ENCODE measurements at places on chromosomes 16 and 17.

GRCh38 chr17:31310260-31310659, 3.6 kb downstream of the EVI2B start:
- no peak for DNase-seq

GRCh38 chr16:2170080-2170479, 14.5 kb downstream of the TRAF7 start:
- no peak for DNase-seq

- DNase-seq, result no peak
Observed at GRCh38 chr16:79067600-79067999, 532.9 kb downstream of the MAF start.

- DNase-seq, result no peak
Observed at GRCh38 chr16:77585379-77586251, 136.7 kb upstream of the NUDT7 start.

- no peak for DNase-seq
Observed at GRCh38 chr17:36057911-36058310, 6.2 kb upstream of the CCL18 start.

DNA sequence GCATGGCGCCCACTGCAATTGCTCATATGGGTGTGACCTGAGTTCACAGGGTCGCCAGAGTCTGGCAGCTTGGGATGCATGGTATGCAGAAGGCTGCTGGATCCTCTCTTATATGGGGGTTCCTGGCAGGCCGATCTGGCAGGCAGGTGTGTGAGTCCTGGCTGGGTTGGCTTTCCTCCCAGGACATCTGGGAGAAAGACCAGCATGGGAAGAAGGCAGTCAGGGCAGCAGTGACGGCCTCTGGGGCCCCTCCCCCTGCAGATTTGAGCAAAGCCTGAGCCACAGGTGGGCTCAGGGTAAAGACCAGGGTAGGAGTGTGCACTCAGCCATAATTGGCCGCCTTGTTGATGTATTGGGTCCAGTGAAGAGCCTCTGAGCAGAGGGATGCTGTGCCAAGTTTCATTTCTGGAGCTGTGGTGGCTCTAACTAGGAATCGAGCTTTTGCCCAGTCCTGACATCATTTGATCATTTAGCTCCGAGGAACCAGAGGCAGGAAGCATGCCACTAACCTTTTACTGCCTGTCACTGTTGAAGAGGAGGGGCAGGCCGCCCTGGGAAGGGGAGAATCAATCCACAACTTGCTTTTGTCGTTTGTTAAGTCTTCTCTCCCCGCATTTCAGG, 174.3 kb downstream of the CCDC182 start:
- DNase-seq, result peak; percentile 44

GRCh38 chr17:600576-601243, 113.9 kb downstream of the VPS53 start:
- DNase-seq, result no peak

GRCh38 chr16:54462151-54462651, 175.6 kb upstream of the IRX3 start:
- no peak for DNase-seq

- DNase-seq, result no peak
Observed at GRCh38 chr17:69945698-69946185, 129.3 kb upstream of the KCNJ16 start.

DNA sequence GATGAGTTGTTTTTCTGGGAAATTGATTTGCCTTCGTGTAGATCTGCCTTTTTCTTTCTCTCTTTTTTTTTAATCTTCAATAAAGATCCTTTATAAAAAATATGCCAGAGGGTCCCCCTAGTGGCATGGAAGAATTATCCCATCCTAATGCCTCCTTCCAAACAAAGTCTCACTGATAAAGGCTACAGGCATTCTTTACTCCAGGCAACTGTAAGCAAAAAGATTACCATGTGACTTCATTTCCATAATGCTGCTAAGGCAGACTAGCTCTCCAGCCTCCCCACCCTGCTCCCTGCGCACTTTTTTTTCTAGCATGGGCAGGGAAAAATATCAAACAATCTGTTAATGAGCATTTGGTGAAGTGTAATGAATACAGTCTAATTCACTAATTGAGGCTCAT, 220.2 kb upstream of the CDH8 start:
- no peak for DNase-seq

- DNase-seq, result no peak
Observed at GRCh38 chr16:58767581-58767980, 33.5 kb upstream of the GOT2 start.

DNA sequence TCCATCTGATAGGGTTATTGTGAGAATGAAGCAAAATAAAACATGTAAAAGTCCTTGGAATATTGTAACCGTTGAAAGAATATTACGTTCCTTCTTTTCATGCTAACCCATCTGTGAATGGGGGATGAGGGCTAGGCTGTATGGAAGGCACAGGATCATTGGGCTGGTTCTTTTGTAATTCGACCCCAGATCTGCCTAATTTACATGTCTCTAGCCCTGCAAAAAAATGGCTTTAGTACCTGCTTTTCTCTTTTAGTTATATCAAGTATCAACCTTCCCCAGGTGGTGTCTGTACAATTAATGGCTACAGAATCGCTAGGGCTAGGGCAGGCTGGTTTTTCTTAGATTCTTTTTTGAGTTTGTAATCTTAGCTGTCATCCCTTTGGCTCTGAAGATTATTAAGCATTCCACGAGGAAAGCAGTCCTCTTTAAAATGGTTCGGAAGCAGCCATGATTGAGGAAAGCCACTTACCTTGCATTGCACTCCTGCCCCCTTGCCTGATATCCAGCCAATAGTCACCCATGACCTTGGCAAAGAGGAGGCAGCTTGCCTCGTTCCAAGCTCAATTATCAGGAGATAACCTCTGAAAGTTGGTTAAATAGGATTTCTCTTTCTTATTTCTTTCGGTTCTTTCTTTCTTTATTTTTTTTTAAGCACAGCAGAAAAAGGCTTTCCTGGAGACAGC, 153.9 kb upstream of the ZKSCAN2 start:
- no peak for DNase-seq

DNA sequence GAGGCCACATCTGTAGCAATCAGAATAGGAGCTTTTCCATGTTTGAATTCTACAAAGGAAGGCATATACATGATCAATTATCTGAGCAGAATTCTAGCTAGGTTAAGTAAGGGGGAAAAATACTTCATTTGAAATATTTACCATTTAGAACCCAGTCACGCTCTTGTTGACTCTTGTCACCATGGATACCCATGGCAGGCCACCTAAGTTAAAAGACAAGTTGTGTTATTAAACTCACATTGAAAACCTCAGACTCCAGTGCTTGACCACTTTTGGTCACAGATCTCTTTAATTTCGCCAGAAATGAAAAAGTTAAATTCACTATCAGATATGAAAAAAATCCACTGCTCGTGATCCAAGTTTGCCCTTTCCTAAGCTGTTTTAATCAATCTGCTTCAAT, 4.1 kb downstream of the DDX5 start:
- no peak for DNase-seq

- peak; percentile 87 for DNase-seq
Observed at GRCh38 chr17:7703584-7704479, 1.2 kb upstream of the EFNB3 start.

DNA sequence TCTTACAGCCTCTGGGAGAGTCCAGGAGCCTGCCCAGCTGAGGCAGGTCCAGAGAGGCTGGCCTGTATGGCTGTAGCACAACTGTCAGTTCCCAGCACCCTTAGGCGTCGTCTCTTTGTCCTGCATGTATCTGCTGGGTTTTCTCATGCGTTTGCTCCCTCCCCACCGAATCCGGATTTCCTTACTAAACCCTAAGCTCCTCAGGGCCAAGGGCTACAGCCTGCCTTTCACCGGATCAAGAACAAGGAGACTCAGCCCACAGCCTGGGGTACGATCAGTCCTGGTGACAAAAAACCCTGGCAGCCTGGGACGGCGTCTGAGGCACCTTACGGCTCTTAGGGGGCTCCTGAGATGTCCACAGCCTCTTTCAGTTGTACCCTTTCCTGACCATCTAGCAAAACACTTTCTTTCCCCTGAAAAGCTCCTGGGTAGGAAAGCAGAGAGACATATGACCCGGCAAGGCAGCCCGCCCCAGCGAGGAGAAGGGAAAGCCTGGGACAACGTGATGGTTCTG, 12.2 kb downstream of the HIC1 start:
- no peak for DNase-seq

DNA sequence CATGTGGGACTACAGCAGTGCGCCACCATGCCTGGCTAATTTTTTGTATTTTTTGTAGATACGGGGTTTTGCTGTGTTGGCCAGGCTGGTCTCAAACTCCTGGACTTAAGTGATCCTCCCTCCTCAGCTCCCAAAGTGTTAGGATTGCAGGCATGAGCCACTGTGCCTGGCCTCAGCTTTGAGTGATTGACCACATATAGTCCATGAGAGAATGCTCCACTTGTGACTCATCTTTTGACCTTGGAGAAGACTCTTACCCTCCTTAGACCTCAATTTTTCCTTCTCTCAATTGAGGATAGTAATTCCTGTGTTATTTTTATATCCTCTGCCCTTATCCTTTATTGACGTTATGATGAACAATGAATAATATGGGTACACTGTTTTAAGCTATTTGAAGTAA, 30.9 kb upstream of the DUSP14 start:
- DNase-seq, result no peak

GRCh38 chr17:79801156-79802038, 4.5 kb upstream of the CBX8 start:
- no peak for DNase-seq

DNA sequence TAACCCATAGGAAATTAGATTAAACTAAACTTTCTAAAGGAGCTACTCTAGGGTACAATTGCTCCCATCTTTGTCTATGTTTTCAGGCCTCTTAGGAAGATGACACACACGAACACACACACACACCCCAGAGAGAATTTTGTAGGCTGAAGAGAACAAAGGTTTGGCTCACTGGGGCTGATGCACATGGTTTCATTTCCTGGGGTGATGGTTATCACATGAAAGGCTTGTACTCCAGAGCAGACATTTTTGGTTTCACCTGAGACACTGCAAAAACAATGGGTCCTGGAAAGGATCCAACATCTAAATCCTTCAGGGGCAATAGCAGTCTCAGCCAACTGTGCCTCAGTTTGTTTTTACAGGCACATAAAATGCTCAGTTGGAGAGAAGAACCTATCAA, 62.8 kb downstream of the GRB7 start:
- peak; percentile 37 for DNase-seq

GRCh38 chr16:73166947-73167550, 119.1 kb upstream of the ZFHX3 start:
- no peak for DNase-seq

GRCh38 chr17:31570951-31571892, 179.7 kb downstream of the RAB11FIP4 start:
- no peak for DNase-seq

DNA sequence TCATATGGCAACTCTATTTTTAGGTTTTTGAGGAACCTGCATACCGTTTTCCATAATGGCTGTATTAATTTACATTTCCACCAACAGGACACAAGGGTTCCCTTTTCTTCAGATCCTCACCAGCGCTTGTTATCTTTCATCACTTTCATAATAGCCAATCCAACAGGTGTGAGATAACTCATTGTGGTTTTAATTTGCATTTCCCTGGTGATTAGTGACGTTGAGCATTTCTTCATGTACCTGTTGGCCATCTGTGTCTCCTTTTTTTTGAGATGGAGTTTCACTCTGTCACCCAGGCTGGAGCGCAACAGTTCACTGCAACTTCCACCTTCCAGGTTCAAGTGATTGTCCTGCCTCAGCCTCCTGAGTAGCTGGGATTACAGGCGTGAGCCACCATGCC, 36.2 kb upstream of the ABCC3 start:
- no peak for DNase-seq
